ENCODE measurements at places on chromosomes 16 and 17. TPM values are rescaled to one million over a fixed set of nuclear protein-coding genes. Genes with fewer than 3 reads are reported as not detected.

SLX1A gene
- total RNA-seq, result 23.3 TPM

KRTAP17-1 gene
- total RNA-seq, result not detected

TOX3 gene
- not detected for total RNA-seq

WSCD1 gene
- not detected for total RNA-seq

NHLRC4 gene
- 1.2 TPM for total RNA-seq

CCL13 gene
- not detected for total RNA-seq

SBK1 gene
- not detected for total RNA-seq

CCL16 gene
- total RNA-seq, result not detected

NPIPA2 gene
- total RNA-seq, result 0.72 TPM

CHST4 gene
- not detected for total RNA-seq

SMG6 gene
- total RNA-seq, result 42.7 TPM

C16orf96 gene
- total RNA-seq, result not detected

HYDIN gene
- total RNA-seq, result 3.2 TPM

PSMD12 gene
- total RNA-seq, result 24.2 TPM

GLP2R gene
- not detected for total RNA-seq

PRCD gene
- 5.3 TPM for total RNA-seq

MYH11 gene
- total RNA-seq, result under 0.01 TPM

OR4D1 gene
- not detected for total RNA-seq
